ENCODE measurements at places on chromosomes 12 and 14.

DNA sequence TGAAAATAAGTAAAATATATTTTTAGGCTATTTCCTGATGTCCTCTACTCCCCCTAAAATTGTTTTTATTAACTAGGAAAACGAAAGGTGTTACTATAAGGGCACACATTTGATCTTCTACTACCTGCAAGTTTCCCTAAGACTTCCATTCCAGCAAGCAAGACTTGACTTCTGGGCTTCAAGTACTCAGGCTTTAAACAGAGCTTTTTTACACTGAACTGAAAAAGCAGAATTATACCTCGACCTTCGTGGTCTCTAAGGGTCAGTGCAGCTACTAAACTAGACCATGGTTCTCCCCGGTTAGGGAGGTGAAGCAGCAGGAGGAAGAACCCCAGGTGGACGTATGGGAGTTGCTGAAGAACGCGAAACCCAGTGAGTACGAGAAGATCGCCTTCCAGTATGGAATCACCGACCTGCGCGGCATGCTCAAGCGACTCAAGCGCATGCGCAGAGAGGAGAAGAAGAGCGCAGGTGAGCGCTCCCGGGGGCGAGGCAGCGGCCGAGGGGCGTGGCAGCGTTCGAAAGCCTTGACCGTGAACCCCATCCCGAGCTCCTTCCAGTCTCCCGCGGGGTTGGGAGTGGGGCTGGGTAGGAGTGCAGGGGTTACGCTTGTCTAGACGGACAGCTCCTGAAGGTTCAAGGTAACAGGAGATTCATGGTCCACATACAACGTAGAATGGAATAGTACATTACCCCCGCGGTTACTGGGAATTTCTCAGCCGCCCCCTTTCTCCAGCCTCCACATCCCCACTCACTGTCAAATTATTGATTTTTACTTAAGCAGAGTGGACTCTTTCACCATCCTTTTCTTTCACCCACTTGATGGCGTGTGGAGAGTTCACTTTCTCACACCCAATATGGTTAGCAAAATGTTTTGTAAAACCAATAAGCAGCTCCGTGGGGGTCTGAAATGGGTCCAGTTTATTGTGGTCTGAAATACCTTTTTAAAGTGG, 47.6 kb downstream of the MYBPC1 start:
- DNase-seq = no peak

DNA sequence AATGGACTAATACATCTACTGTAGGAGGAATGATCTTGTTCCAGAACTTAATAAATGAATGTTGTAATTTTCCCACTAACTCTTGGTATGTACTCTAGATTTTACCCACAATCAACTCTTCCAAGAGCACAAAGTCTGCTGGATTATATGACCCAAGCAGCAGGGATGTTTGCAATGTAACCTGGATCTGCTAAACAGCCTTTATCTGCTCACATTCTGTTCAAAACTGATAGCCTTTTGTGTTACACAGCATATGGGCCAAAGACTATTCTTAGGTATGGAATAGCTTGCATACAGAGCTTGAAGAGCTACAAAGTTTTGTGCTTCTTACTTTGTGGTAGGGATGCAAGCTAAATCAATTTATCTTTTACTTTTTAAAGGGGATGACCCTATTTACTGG, 213.7 kb upstream of the DCN start:
- no peak for DNase-seq

DNA sequence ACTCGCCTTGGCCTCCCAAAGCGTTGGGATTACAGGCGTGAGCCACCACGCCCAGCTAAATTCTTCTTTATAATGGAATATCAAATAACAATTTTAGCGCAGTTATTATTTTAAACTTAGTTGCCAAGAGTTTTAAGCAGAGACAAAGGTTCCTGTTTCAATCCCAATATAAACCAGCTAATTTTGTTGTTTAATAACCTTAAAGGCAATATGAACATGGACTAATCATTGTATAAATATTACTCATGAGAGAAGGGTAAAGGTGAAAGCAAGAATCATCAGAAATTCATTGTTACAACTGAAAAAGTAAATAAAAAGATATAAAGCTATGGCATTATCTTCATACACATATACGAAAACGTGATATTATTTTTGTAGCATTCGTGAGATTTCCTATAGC, 8.2 kb downstream of the DTD2 start:
- DNase-seq = no peak

GRCh38 chr12:67572492-67572891, 76.1 kb upstream of the DYRK2 start:
- no peak for DNase-seq

GRCh38 chr12:115763982-115764621, 513.4 kb downstream of the MED13L start:
- no peak for DNase-seq

Measured in activated gamma-delta T cell treated with anti-CD3 and anti-CD28 coated beads, Interleukin-2, amount 50 U/mL, for 16 hours (primary cell).